ENCODE measurements at places on chromosomes 13 and 19.

DNA sequence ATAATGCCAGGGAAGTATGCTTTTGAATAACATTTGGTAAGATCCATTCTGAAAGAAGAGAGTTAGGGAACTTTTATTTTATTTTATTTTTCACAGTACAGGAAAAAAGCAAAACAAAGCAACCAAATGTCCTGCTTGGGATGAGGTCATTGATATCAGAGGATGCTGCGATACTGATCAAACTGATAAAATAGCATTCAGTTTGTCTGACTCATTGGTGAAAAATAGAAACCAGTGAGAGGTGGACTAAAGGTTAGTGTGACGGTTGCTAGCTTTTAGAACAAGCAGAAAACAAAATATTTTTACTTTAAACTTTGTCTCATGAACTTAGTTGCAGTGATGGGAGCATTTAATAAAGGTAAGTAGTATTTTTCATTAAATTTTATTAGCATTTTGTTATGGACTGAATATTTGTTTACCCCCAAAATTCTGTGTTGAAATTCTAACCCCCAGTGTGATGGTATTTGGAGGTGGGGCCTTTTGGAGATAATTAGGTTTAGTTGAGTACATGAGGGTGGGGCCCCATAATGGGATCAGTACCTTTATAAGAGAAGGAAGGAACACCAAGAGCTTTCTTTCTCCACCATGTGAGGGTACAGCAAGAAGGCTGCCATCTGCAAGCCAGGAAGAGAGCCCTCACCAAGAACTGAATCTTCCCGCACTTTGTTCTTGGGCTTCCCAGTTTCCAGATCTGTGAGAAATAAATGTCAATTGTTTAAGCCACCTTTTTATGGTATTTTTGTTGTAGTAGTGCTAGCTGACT, 37.3 kb downstream of the ITGBL1 start:
- peak; percentile 88 for DNase-seq

DNA sequence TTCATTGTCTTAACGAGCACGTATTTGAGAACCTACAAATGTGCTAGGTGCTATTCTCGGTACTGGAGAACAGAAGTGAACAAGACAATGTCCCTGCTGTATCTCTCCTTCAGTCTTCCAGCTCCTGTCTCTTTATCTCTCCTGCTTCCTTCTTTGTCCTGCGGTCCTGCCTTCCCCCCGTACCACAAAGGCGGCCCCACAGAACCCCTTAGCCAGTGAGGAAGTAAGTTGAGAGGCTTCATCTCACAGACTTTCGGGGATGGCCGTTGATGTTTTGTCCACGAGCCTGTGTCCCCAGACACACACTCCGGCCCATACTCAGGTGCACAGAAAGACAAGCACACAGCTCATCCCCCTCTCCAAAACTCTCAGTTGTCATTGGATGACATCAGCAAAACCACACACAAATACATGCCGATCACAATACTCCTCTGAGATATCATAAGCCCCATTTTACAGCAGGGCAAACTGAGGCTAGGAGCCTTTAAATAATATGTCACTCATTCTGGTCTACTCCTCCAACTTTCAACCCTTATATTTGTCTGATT, 507 bp upstream of the SWSAP1 start:
- DNase-seq, result no peak

DNA sequence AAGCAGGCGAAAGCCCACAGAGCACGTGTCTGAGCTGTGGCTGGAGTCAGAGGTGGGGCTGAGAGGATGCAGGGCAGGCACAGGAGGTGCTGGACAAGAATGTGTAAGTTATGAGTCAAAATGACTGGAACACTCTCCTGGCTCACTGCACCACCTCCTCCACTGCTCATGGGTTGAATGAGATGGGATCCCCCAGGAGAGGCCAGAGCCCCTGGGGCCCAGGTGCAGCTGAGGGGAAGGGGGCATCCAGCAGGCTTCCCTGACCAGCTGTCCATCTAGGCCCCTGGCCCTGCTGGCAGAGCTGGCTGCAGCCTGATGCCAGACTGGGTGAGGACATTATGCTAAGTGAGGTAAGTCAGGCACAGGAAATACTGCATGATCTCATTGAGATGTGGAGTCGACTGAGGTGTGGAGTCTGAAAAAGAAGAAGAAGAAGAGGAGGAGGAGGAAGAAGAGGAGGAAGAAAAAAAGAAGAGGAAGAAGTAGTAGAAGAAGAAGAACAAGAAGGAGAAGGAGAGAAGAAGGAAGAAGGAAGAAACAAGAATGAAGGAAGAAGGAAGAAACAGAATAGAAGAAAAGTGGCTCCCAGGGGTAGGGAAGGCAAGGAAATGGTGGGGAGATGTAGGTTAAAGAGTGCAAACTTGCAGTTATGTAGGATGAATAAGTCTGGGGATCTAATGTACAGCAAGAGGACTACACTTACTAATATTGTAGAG, 747.4 kb downstream of the UQCRFS1 start:
- no peak for DNase-seq

- no peak for DNase-seq
Observed at GRCh38 chr13:111249637-111250360, 70.6 kb upstream of the TEX29 start.

DNA sequence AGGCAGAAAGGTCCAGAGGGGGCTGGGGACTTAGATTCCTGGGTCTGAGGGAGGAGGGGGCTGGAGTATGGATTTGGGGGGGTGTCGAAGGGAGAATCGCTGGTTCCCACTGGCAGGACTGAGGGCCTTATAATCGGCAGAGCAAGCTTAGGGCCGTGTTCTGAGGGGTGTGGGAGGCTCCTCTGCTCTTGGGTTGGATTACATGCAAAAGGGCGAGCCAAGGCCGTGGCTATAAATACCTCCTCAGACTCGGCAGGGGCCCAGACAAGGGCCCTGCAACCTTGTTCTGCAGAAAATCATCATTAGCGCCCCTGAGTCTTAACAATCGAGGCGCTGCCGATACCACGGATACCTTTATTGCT, 707 bp upstream of the MAMSTR start:
- DNase-seq, result no peak

GRCh38 chr13:30810801-30811200, 75.5 kb downstream of the ALOX5AP start:
- no peak for DNase-seq

DNA sequence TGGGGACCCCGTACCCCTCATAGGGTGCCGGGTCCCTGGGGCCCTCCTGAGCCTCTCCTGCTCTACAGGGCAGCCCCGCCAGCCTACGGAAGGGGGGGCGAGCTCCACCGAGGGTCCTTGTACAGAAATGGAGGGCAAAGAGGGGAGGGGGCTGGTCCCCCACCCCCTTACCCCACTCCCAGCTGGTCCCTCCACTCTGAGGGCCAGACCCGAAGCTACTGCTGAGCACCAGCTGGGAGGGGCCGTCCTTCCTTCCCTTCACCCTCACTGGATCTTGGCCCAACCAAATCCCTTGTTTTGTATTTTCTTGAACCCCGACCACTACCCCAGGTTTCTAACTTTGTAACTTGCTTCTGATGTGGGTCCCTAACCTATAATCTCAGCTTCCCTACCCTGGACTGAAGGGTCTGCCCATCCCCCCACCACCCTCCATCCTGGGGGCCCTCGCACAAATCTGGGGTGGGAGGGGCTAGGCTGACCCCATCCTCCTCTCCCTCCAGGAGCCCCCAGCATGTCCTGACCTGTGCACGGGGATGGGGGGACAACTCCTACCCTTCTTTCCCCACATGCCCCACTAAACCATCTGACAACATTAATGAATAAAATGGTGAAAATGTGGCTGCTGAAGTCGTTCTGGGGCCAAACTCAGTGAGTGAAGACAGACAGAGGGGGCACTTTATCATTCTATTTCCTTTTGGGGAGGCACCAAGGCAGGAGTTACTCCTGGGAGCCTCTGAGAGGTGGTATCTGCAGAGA, 13.0 kb downstream of the ARHGAP33 start:
- DNase-seq, result no peak

- no peak for DNase-seq
Observed at GRCh38 chr13:98450539-98451111, 126.3 kb downstream of the STK24 start.

- no peak for DNase-seq
Observed at GRCh38 chr13:26951581-26952177, 191.1 kb upstream of the GPR12 start.

- DNase-seq, result no peak
Observed at GRCh38 chr19:32174386-32175113, 170.9 kb upstream of the ZNF507 start.

- DNase-seq, result peak; percentile 60
Observed at GRCh38 chr13:39779337-39780265, 124.1 kb downstream of the COG6 start.

- peak; percentile 17 for DNase-seq
Observed at GRCh38 chr19:3573162-3573857, 566 bp downstream of the HMG20B start.

DNA sequence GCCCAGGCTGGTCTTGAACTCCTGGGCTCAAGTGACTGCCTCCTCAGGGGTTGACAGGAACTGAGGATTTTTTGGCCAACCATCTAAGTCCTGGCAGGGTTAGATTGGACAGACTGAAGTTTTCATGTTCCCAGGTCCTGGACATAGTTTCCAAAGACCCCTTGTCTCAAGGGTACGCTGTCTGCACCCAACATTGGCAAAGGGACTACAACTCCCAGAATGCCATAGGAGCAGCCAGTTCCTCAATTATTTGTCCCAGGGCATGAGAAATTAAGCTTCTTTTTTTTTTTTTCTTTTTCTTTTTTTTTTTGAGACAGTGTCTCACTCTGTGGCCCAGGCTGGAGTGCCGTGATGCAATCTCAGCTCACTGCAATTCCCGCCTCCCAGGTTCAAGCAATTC, 6.9 kb downstream of the GYS1 start:
- no peak for DNase-seq

GRCh38 chr13:31773538-31773937, 34.2 kb downstream of the RXFP2 start:
- DNase-seq, result no peak

GRCh38 chr13:53460796-53461195, 432.2 kb downstream of the OLFM4 start:
- DNase-seq, result no peak

DNA sequence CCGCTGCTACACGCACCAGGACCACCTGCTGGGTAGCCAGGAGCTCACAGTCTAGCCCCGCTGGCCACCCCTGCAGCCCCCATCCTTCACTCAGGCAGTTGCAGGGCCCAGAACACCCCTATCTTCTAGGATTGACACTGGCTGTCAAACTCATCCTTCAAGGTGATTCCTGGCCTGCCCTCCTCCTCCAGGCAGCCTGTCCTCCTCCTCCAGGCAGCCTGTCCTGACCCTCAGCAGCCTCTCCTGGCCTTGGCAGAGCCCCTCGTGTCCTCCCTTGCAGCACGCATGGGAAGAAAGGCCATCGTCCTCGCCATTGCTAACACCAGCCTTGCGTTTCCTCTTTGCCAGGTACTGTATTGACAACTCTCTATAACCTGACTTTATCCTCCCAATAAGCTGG, 3.8 kb upstream of the EPS8L1 start:
- no peak for DNase-seq

GRCh38 chr13:83057119-83057518, 825.2 kb downstream of the SLITRK1 start:
- DNase-seq, result no peak

- DNase-seq, result no peak
Observed at GRCh38 chr19:31572102-31572975, 223.1 kb upstream of the TSHZ3 start.

- DNase-seq, result peak; percentile 77
Observed at GRCh38 chr19:13100841-13101589, 1.6 kb downstream of the LYL1 start.

DNA sequence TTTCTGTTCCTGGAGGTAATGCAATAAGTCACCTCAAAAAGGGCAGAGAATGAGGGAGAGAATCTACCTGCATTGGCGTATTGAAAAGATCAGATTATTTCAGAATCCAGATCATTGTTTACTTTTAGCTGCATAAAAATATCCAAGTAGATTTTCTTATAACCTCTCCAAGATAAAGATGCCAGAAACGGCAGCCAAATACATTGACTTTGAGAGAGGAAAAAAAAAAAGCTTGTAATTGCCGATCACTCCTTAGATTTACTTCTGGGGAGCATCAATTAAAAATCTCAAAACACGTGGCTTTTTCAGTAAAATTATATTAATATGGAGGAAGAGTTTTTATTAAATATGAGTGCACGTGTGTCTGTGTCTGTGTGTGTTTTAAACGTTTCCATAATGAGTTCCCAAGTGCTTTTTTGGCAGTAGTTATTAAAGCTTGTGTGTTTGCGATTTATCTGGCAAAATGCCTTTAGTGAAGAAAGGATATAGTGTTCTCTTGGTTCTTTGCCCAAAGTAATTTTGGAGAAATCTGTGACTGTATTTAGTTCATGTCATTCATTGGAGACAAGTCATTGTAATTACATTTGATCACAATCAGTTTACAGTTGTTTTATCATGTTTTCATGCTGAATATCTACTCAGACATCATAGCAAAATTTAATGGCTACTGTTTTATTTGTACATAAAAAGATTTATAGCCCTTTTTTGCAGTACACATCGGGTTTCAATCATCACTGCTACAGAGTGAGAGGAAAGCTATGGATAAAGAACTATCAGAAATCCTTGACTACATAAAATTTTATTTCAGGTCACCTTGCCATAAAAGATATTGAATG, 176.1 kb downstream of the TM9SF2 start:
- no peak for DNase-seq

DNA sequence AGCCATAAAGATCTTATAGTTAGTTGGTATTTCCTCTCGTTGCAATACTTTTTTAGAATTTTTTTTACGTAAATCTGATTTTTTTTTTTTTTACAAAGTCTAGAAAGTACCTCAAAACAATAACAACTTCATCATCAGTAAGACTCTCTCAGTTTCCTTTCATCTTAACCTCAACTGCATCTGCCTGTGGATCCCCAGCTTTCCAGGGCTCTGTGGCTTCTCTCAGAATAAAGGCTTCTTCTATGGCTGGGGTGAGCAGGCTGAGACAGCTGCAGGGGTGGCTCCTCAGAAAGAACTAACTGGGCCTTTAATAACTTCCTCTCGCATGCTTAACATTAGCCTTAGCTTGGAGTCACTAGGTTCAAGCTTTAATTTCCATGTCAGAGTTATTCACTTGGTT, 4.2 kb downstream of the ZNF506 start:
- no peak for DNase-seq

DNA sequence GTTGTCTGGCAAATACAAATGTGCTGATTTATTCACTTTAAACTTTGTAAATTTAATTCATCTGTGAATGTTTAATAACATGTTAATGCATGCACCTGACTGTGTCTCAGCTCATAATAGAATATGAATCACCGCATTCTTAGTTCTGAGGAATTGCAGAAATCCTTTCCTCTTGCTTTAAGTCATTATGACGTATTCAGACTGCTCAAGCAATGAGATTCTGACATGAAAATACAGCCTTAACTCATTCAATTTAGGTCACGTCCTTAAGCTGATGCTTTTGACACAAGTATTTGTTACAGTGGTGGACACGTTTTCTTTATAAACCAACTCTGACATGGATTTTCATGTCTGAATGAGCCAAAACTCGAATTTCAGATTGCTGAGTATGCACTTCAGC, 541.0 kb upstream of the KLF12 start:
- no peak for DNase-seq

GRCh38 chr19:39582442-39582841, 19.9 kb upstream of the LGALS13 start:
- no peak for DNase-seq

GRCh38 chr13:61286148-61286745, 129.4 kb downstream of the PCDH20 start:
- DNase-seq, result no peak

All from dermis microvascular lymphatic vessel endothelial cell (primary cell).